Right renal pelvis (tissue), 4 donors: ENCODE measurements at places on chromosomes 6 and 20.
A peak's percentile ranks its signal among the peaks of the same experiment; 100 is the strongest.

DNA sequence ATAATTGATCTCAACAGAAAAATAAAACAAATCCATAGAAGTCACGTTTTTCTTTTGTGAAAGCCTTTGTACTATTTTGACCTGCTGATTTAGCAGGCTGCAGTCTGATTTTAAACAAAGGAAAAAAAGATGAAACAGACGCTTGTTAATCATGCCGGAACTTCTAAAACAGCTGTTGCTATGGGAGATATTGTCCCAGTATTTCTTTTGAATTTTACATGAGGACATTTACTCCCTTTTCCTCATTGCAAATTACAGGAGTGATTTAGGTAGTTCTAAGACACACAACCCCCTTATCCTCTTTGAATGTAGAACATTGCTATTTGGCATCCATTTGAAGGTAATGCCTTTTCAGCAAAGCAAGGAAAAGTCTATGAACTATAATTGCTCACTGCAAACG lies 416.1 kb downstream of the BCKDHB start:
- DNase-seq, result peak; percentile 33

DNA sequence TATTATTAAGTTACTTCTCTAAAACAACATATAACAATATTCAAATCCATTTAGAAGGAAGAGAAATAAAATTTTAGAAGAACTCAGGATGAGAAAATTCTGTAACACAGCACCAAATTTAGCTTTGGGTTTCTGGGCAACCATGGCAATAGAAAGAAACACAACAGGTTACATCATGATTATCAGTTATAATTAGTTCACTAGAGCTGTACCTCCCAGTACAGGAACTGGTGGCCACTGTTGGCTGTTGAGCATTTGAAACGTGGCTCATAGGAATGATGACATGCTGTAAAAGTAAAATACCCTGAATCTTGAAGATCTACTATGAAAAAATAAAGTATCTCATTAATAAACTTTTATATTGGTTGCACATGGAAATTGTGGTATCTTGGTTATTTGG lies 23.7 kb upstream of the MAP3K4 start:
- no peak for DNase-seq

- DNase-seq, result no peak
These were observed 347.5 kb downstream of the SAMD5 start for GRCh38 chr6:147855803-147856482.

DNA sequence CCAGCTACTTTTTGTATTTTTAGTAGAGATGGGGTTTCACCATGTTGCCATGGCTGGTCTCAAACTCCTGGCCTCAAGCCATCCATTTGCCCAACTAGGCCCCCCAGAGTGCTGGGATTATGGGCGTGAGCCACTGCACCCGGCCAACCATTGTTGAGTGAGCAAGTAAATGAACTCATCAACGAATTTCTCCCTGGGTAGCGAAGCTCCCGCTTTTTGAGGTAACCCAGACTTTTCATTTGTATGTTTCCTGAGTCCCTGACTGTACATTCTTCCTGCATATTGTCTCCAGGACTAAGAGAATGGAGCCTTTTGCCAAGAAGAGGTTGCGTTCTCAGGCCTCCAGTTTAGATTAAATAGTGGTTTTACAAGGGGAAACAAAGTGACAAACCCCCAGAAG lies 36.4 kb downstream of the RIPOR3 start:
- no peak for DNase-seq

- DNase-seq, result no peak
These were observed 21.2 kb downstream of the EPB41L2 start for GRCh38 chr6:131041814-131042213.
